Fibroblast of lung (primary cell): ENCODE measurements at places on chromosomes 1 and 21. TPM values are rescaled to one million over a fixed set of nuclear protein-coding genes. Genes with fewer than 3 reads are reported as not detected.

DNA sequence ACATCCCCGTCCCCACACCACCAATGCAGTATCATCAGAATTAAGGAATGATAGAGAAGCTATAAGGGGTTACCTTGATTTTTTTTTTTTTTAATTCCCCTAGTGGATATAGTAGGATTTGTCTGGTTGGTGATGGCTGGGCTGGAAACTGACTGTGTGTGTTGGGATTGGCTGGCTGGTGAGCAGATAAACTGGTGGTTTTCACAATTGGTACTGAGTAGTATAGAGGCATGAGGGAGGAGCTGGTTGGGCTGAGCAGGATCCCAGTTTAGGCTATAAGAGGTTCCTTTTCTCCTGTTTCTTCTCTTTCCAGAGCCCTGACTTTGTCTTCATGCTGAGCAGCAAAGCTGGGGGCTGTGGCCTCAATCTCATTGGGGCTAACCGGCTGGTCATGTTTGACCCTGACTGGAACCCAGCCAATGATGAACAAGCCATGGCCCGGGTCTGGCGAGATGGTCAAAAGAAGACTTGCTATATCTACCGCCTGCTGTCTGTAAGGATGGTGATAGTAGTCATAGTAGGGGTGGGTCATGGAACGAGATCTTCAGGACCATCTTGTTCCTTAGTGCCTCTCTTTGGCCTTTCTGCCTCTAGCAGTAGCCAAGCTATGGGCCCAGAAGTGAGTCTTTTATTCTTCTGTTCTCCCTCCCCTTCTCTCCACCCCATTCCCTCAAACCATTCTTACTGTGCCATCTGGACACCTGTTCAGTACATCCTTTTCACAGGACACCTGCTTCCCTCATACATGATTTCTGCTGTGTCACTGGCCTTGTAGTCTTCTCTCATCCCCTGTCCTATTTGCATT, 26.9 kb downstream of the RAD54L start:
- no peaks in the 10 kb centered on the region for H3K4me1 ChIP-seq
- H3K36me3 ChIP-seq, result peaks cover 24% of the 10 kb centered on the region
- no peak overlapping the region for H3K27ac ChIP-seq
- DNase-seq, result no peak

- peak; percentile 72 for DNase-seq
- no peaks in the 10 kb centered on the region for H3K36me3 ChIP-seq
- H3K27me3 ChIP-seq, result no peaks in the 10 kb centered on the region
- peak overlapping the region; percentile 60 for H3K27ac ChIP-seq
- peaks cover 15% of the 10 kb centered on the region for H3K4me1 ChIP-seq
Observed at GRCh38 chr21:38263493-38263892, 6.7 kb downstream of the KCNJ15 start.

DNA sequence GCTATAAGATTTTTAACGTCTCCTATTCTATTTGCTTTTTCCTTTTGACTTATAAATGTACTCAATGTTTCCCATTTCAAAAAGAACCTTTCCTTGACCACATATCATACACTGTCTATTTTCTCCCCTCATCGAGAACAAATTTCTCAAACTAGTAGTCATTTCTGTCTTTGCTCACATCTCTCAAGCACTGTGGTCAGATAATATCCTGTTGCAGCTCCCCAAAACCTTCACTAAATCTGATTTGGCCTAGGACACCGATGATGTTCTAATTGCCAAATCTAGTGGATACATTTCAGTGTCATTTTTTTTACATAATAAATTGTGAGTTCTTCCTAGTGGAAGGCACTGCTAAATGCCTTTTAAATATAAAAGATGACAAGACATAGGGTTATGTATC, 19.4 kb downstream of the CXADR start:
- H3K27ac ChIP-seq, result no peak overlapping the region
- H3K36me3 ChIP-seq, result no peaks in the 10 kb centered on the region
- DNase-seq, result no peak
- no peaks in the 10 kb centered on the region for H3K27me3 ChIP-seq
- no peak overlapping the region for H3K4me3 ChIP-seq

GRCh38 chr1:154747740-154748404, 122.2 kb downstream of the KCNN3 start:
- H3K36me3 ChIP-seq, result no peaks in the 10 kb centered on the region
- DNase-seq, result peak; percentile 23
- H3K4me1 ChIP-seq, result no peaks in the 10 kb centered on the region
- no peak overlapping the region for H3K4me3 ChIP-seq
- H3K27me3 ChIP-seq, result peaks cover 38% of the 10 kb centered on the region
- H3K27ac ChIP-seq, result no peak overlapping the region

GRCh38 chr1:211697356-211697755, 21.9 kb upstream of the NEK2 start:
- H3K4me1 ChIP-seq, result no peaks in the 10 kb centered on the region
- H3K27ac ChIP-seq, result no peak overlapping the region
- H3K36me3 ChIP-seq, result no peaks in the 10 kb centered on the region
- no peak overlapping the region for H3K4me3 ChIP-seq
- peaks cover 2% of the 10 kb centered on the region for H3K27me3 ChIP-seq
- DNase-seq, result no peak

DNA sequence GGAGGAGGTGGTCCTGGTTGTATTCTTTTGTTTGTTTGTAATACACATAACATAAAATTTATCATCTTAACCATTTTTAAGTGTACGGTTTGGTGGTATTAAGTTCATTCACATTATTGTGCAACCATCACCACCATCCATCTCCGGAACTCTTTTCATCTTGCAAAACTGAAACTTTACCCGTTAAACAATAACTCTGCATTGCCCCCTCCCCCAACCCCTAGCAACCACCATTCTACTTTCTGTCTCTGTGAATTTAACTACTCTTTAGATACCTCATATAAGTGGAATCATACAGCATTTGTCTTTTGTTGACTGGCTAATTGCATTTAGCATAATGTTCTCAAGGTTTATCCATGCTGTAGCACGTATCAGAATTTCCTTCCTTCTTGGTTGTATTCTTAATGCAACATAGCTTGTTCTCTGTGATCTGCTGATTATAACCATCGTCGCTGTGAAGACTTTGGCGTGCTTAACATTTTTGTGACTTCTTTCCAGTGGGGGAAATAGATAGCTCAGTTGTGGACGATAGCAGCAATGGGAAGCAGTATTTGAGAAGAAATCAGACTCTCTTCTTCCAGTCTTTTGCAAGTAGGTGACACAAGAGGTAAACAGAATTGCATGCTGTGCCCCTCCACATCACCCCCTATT, 117.5 kb upstream of the HOOK1 start:
- H3K36me3 ChIP-seq, result no peaks in the 10 kb centered on the region
- no peak overlapping the region for H3K4me3 ChIP-seq
- no peak for DNase-seq
- peaks cover 3% of the 10 kb centered on the region for H3K4me1 ChIP-seq

DNA sequence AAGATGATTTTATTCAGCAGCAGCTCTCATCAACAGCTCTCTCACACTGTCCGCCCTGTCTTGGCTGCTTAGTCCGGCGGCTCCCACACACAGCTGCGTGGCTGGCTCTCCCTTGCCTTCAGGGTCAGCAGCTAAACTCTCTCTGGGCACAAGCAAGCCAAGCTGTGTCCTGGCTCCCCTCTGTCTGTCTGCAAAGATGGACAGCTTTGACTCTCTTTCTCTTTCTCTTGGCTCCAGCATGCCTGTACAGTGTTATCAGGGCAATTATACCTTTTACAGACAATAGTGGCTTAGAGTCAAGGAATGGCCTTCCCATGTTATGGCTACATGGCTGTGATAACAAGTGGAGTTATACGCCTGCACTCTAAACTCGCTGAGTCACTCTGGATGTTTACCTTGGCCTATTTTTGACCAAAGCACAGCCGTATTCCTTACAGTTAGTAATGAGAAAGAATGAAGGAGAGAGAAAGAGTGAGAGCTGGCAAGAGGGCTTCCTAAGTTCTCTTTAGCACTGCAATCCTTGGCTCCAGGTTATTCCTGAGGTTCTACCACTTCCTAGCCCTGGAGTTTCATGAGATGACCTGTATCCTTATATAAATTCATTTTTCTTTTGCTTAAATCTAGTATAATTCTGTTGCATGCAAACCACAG, 59.9 kb upstream of the ZSWIM5 start:
- H3K4me3 ChIP-seq, result peak overlapping the region; percentile 4
- peak; percentile 91 for DNase-seq
- H3K36me3 ChIP-seq, result no peaks in the 10 kb centered on the region
- H3K27me3 ChIP-seq, result no peaks in the 10 kb centered on the region

- DNase-seq, result no peak
- no peaks in the 10 kb centered on the region for H3K4me1 ChIP-seq
- H3K36me3 ChIP-seq, result no peaks in the 10 kb centered on the region
- H3K27me3 ChIP-seq, result peaks cover 13% of the 10 kb centered on the region
- H3K27ac ChIP-seq, result no peak overlapping the region
Observed at GRCh38 chr1:54986533-54986932, 6.1 kb downstream of the TMEM61 start.

The PSMG1 gene
- 53.4 and 55.5 TPM in 2 replicates for total RNA-seq

The TTC34 gene
- under 0.01 and 0.17 TPM in 2 replicates for total RNA-seq

The OPRD1 gene
- total RNA-seq, result under 0.01 TPM in 1 of 2 replicates, not detected in the other

The RHEX gene
- not detected in 2 replicates for total RNA-seq
